RPMI7951 (cell line): ENCODE measurements at places on chromosomes 12 and 14. TPM values are rescaled to one million over a fixed set of nuclear protein-coding genes. Genes with fewer than 3 reads are reported as not detected.

DNA sequence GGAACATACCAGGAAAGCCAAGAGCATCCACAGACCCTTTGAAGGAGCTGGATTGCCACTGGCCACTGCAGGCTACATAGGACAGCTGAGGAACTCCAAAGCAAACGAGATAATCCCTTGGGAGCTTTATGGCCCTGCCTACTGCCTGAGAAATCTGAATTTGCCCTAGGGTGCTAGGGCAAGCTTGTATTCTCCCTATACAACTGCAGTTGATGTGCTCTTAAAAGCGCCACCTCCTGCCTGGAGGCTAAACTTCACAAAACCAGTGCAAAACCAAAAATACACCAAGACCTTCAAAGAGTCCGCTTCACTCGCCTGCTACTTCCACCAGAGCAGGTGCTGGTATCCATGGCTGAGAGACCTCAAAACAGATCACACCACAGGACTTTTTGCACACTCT, 99.6 kb upstream of the KRR1 start:
- DNase-seq = no peak

Gene GPR65
- total RNA-seq = under 0.01 and 0.24 TPM in 2 replicates

GRCh38 chr12:80226576-80226975, 127.2 kb downstream of the OTOGL start:
- DNase-seq = peak; percentile 10

GRCh38 chr14:93742761-93743160, 45.5 kb downstream of the PRIMA1 start:
- no peak for DNase-seq

Gene LBHD2
- total RNA-seq = not detected in 2 replicates

- no peak for DNase-seq
Observed at GRCh38 chr12:78584695-78585094, 279.9 kb upstream of the SYT1 start.

DNA sequence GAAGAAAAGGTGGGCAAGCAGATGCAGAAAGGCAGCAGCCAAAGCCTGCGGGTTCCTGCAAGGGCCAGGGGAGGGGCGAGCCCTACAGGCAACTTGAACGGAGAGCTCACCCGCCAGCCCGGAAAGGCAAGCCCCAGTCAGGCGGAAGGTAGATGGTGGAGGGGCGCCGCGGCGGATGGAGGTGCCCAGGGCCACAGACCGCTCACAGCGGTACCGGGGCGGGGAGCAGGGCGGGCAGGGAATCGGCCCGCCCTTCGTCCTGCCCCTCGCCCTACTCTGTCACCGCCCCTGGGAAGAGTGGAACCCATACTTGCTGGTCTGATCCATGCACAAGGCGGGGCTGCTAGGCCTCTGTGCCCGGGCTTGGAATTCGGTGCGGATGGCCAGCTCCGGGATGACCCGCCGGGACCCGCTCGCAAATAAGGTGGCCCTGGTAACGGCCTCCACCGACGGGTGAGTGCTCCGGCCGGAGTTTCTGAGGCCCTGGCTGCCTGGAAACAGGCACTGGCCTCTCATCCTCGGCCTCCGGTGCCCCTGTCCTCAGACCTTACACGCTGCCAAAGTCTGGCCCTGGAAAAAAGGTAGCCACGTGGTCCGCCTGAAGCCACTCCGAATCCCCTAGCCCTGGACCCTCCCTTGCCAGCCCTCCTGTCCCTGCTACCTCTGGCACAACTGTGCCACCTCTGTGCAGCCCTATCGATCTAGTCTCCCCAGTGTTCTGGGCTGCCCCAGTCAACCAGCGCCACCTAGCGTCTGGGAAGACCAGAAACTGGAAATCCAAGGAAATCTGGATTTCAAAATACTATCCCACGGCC, at the start of gene DHRS4:
Gene DHRS4 (plus strand): TSS at position 307 of the 815 bp plus-strand sequence. CDS start 19 bp downstream, at position 326.
- peak; percentile 81 for DNase-seq

Gene ARMH4
- total RNA-seq = 1.3 and 1.8 TPM in 2 replicates

Gene PLEKHG7
- not detected in 2 replicates for total RNA-seq

Gene ITFG2
- total RNA-seq = 9.3 and 13.9 TPM in 2 replicates

- no peak for DNase-seq
Observed at GRCh38 chr14:72699443-72699842, 194.5 kb downstream of the DPF3 start.

GRCh38 chr14:89269404-89269803, 147.6 kb downstream of the FOXN3 start:
- DNase-seq = no peak

- no peak for DNase-seq
Observed at GRCh38 chr12:94925729-94926128, 77.8 kb downstream of the NDUFA12 start.

Gene VRTN
- total RNA-seq = not detected in 2 replicates

GRCh38 chr14:64510825-64511671, 6.5 kb downstream of the ZBTB1 start:
- DNase-seq = peak; percentile 61

DNA sequence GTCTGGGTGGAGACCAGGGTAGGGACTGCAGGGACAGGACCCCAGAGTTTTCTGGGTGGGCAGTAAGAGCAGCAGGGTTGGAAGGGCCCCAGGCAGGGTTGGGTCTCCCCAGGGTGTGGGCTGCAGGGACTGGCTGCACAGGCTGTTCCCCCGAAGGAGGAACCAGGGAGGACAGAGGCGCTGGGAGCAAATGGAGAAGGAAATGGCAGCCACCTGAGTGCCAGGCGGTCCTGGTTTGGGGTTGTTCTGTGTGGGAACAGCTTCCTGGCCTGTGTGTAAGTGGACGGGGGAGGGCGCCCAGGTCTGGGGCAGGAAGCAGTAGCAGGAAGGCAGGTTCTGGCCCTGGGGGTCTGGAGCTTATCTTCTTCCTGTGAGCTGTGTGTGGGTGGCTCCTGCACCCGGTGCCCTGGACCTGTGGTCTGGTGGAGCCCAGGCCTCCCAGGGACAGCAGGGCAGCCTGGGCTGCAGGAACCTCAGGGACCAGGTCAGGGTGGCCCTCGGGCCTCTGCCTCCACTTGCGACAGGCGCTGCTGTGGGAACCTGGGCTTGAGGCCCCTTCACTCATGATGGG, 372.8 kb downstream of the TMEM121 start:
- DNase-seq = no peak

DNA sequence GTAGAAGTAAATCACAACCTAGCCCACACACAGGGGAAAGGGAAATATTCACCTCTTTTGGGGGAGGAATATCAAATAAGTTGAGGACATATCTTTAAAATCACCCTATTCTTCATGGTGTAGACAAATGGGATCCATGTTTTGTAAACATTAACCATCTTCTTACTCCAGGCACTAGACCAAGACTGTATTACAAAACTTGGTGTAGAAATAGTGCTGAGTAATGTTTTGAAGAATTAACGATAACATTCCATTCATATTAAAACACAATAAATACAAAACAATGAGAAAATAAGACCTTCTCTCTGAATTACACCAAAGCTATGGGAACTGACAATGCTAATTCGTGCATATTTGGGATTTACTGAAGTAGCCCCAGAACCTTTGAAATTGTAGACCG, 633.6 kb downstream of the BCL11B start:
- no peak for DNase-seq

Gene PIWIL1
- total RNA-seq = not detected in 2 replicates

DNA sequence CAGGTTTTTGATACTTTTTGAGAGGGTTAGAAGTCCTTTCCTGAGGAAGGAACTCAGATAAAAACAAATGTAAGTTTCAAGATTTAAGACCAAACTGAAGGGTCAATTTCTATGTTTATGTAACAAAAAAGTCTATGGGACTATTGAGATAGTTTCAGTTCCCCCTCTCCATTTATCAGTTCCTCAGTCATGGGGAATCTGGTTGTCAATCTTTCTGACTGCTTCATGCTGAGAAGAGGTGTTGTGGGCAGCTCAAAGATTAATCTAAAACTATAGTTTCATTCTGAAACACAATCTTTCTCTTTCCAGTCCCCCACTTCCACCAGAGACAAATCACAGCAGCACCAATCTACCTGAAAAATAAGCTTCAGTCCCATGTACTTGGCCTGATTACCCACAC, 93.7 kb downstream of the KCNMB4 start:
- DNase-seq = no peak

DNA sequence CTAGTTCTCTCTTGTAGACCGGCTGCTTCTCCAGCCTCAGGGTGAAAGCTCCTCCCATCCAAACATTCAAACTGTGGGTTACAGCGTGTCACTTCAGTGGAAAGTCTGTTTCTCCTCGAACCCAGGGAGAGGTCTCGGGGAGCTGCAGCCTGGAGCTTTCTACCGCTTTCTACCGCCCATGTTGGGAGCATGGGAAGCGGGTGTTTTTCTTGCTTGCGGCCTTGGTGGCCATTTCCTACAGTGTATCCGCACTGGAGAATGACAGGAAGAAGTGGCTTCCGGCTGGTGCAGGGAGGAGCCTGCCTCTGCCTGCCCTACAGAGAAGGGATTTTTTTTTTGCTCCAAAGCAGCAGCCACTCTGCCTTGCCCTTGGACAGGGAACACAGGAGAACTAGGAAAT, 21.2 kb downstream of the ZFP36L1 start:
- DNase-seq = no peak

Gene FAM186B
- total RNA-seq = 0.29 TPM in 1 of 2 replicates, not detected in the other

Gene TMEM52B
- not detected in 2 replicates for total RNA-seq

GRCh38 chr14:103483600-103483999, 39.0 kb downstream of the CKB start:
- DNase-seq = peak; percentile 65

Gene KRT6C
- total RNA-seq = not detected in 2 replicates

DNA sequence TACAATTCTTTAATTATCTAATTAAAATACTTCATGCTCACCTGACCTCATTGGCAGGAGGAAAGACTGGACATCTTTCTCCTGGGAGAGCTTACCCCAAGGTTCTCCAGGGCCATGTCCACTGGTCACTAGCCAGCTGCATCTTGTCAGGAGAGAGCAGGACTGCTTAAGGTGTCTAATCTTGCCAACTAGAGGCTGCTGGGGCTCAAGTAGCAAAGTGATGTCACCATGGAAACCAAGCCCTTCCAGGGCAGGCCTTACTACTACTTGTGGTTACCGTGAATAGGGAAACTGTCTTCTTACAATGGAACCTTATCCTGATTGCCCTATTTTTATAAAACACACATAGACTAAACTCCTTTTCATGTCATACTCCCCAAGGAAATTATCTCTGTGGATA, 376.4 kb downstream of the SNAPC1 start:
- no peak for DNase-seq
